COLO829 (cell line): ENCODE measurements at places on chromosomes 4 and X.

GRCh38 chrX:152884171-152884570, 13.7 kb upstream of the ZNF185 start:
- no peak for DNase-seq

DNA sequence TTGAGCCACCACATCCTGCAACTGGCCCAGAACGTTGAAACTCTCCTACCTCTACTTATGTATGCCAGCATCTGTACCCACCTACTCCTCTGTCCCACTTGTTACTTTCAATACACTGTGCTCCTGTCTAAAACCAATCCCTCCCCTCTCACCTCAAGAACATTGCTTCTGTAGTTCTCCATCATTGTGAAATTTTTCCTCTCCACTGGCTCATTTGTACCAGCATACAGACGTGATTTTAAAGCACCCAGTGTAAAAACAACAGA, 25.5 kb upstream of the USO1 start:
- DNase-seq: no peak

DNA sequence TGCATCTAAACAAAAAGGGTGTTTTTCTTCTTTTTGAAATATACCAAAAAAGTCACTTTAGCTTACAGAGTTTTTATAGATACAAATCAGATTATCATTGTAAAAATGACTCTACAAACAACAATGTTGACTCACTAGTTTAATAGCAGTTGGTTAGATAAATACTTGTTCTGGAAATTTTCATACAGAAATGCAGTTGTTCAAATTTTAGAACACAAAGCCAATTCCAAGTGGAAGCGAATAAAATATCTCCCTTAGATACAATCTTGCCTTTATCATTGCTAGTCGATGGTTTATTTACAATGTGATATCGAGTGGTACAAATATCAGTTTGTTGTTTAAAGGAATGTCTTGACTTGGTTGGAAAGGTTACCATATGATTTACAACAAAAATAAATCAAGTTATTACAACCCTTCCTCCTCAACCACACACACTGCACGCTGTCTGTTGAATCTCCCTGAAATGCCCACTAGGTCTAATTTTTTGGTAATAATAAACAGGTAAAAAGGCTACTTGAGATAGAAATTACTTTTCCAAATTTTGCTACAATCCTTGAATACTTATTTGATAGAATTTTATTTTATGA, 114.8 kb downstream of the CDS1 start:
- DNase-seq: no peak

- DNase-seq: no peak
These were observed 34.7 kb downstream of the RTL3 start for GRCh38 chrX:78624426-78624825.

DNA sequence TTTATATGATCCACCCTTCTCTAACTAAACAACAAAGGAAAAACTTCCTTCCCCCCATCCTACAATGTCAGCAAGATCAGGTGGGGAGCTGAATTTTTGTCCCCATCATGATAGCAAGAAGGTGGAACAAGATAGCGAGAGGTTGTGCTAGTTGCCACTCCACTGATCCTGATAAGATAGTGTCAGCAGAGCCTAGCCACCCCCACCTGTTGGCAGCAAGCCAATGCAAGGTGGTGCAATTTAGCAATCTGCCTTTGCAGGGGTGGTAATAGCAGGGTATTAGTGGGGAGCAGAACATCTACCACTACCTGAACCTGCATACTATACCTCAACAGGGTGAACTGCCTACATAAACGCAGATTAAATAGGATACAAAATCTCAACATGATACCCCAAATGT, 80.2 kb upstream of the MAMLD1 start:
- no peak for DNase-seq

- DNase-seq: no peak
These were observed 55.1 kb downstream of the NBDY start for GRCh38 chrX:56783996-56784620.

DNA sequence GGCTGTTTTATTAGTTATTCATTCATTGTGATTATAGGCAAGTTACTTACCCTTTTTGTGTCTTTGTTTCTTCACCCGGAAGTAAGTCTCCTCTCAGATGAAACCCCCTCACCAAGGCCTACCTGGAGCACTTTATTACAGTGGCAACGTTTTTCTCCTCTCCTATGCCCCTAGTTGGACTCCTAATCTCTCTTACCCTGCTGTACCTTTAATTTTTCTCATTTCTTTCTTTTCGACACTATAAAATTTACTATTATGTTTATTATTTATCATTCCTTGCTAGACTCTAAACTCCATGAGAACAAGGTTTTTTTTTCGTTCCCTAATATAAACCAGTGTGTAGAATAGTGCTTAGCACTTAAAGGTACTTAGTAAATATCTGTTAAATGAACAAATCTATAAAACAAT, 17.5 kb downstream of the STAP1 start:
- no peak for DNase-seq

DNA sequence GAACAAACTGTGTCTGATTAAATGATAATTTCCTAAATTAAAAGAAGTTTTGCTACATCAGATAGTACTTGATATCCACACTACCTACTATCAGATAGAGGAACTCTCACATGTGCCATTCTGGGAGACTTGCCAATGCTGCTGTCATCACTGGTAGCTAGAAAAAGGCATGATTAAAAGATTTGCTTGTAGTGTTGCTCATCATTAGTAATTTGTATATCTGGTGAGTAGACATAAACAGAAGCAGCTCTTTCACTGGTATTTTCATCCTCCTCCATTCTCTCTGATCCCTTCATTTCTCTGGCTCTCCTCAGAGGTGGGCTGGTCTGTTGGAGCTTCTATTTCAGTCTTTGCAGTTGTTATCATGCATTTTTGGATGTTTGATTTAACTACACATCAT, 56.0 kb downstream of the SPRY1 start:
- peak; percentile 87 for DNase-seq
